ENCODE measurements at places on chromosomes 11 and 22. TPM values are rescaled to one million over a fixed set of nuclear protein-coding genes. Genes with fewer than 3 reads are reported as not detected.

The ALX4 gene
- 8.6 TPM for total RNA-seq

The SCARF2 gene
- 5.7 TPM for total RNA-seq

The POTEH gene
- not detected for total RNA-seq

The TIMM10 gene
- 27.0 TPM for total RNA-seq

The CACNA1I gene
- total RNA-seq: 4.5 TPM

The OR2AG1 gene
- total RNA-seq: not detected

The OLFML1 gene
- 34.9 TPM for total RNA-seq

The TRIM49 gene
- not detected for total RNA-seq

The SCT gene
- 0.88 TPM for total RNA-seq

The TMEM86A gene
- total RNA-seq: 6.6 TPM

The IL18 gene
- total RNA-seq: 7.8 TPM

The SPDYC gene
- total RNA-seq: not detected

The RELT gene
- 6.1 TPM for total RNA-seq

The SHANK3 gene
- total RNA-seq: 7.5 TPM

The ART1 gene
- total RNA-seq: not detected

The OR9Q2 gene
- not detected for total RNA-seq

The XNDC1N gene
- 9.3 TPM for total RNA-seq

The IZUMO1R gene
- total RNA-seq: 0.28 TPM

The DDI1 gene
- not detected for total RNA-seq

The UCP3 gene
- total RNA-seq: 0.89 TPM

The AP5B1 gene
- 5.0 TPM for total RNA-seq

The LMNTD2 gene
- 0.79 TPM for total RNA-seq

The SSTR3 gene
- 2.0 TPM for total RNA-seq

The FDX1 gene
- 15.5 TPM for total RNA-seq

The SLC25A22 gene
- total RNA-seq: 17.6 TPM

The LMO2 gene
- total RNA-seq: 72.7 TPM

The TRIM68 gene
- 15.5 TPM for total RNA-seq

The LMO1 gene
- 2.0 TPM for total RNA-seq

The OR52E8 gene
- not detected for total RNA-seq

The PARVG gene
- total RNA-seq: 6.0 TPM

The CRELD2 gene
- total RNA-seq: 21.5 TPM

The ARVCF gene
- total RNA-seq: 43.5 TPM

The MS4A4E gene
- 1.5 TPM for total RNA-seq

The GLYAT gene
- total RNA-seq: not detected
